ENCODE measurements at places on chromosomes 6 and 20.

- no peak for DNase-seq
Observed at GRCh38 chr6:128068119-128068479, 167.2 kb upstream of the THEMIS start.

DNA sequence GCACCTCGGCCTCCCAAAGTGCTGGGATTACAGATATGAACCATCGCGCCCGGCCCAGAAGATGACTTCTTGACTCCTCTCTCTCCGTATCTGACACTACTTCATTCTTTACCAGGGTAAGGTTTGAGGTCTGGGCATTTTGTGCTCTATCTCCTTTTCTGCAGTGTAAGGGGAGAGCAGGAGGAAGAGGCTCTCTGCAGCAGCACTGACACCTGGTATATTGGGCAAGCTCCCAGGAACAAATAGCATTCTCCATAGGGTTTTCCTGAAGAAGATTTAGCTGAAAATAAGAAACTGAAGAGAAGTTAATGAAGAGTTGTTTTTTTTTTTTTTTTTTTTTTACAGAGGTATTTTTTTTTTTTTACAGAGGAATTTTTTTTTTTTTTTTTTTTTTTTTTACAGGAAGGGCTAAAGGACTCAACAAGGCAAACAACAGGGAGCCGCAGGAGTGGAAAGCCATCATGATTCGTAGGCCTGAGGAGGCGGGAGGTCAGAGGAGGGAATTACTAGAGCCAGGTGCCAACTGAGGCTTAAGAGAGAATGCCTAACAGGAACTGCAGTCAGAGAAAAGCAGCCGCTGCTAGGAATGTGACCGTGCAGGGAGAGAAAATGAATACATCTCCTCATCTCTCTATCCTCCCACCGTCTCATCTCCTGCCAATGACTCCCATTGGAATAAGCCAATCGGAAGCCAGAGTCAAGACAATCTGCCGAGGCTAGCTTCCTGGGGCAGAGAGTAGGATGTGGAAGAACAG lies 34.7 kb upstream of the ADGRF4 start:
- DNase-seq = no peak

DNA sequence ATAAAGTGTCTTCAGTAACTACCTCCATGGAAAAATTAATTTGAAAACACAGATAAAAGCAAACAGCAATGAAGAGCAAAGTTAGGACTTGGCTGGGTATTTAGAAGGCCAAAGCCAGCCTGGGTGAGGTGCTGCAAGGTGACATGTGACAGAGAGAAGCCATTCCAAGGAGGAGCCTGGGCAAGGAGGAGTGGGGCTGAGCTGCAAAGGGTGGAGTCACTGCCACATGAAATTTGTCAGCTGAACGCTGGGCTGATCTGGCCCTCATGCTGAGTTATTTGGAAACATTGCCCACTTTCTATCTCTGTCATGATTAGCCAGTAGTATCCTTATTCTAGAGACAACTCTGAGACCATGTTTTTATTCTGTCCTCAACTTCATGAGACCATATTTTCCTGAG lies 76.3 kb downstream of the PERP start:
- DNase-seq = no peak

GRCh38 chr6:153140299-153140698 lies 9.2 kb upstream of the RGS17 start:
- no peak for DNase-seq

- peak; percentile 25 for DNase-seq
Observed at GRCh38 chr6:157316871-157317814, 6.2 kb downstream of the TMEM242 start.

GRCh38 chr6:40588070-40588384 lies 863 bp upstream of the LRFN2 start:
- DNase-seq = no peak

GRCh38 chr20:44209686-44210405 lies 725 bp downstream of the OSER1 start:
- DNase-seq = peak; percentile 46

- DNase-seq = peak; percentile 81
Observed at GRCh38 chr20:44701118-44701857, 13.9 kb upstream of the CCN5 start.

GRCh38 chr6:169341706-169342105 lies 88.1 kb upstream of the THBS2 start:
- DNase-seq = no peak

DNA sequence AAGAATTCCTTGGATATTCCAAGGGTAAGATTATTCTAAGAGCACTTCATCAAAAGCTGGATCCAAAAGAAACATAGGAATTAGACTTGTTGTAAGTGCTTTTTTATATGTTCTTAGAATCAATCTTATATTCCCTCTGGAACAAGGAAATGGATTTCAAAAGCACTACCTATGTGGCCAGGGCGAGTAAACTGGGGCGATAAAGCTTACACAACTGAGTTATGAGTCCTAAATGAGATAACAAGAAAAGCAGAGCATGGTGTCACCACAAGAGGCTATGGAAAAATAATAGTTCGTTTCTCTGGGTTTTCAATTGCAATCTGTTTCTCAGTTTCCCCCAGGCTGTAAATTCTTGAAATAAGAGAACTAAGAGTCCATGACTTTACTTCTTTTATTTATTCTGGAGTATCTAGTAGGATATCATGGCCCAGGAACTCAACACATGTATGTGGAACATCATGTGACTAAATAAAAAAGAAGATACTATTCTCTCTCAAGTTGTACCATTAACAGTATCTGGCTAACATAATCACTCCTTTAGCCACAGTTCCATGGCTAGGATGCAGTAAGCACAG lies 51.5 kb downstream of the NUDT3 start:
- DNase-seq = no peak

DNA sequence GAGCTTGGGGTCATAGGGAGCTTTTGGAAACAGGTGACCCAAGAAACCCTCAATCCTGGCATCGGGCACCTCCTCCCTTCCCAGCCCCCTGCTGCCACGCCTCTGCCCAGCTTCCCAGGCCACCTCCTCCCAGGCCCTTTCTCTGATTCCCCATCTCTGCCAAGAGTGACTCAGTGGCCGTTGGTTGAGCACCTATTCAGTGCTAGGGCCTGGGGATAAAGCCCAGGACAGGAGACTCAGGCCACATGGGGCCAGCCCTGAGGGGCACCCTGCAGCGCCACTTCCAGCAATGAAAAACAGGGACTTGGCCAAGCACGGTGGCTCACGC lies 110.1 kb downstream of the ASXL1 start:
- no peak for DNase-seq

DNA sequence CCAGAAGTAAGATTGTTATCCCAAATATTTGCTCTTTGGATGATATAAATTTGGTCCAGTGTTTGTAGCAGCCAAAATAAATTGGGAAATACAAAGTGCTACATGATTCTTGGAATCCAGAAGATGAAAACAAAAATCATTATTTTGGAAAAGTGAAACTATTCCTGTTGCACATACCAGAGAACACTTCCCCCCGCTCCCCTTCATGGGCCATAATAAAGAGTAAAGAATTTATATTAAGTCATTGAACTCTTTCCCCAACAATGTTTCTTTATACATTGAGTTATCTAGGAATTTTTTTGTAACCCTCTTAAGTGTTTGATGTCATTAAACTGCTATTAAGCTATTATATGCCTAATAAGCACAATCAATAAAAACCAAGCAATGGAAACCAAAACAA lies 490.4 kb upstream of the HS3ST5 start:
- no peak for DNase-seq

DNA sequence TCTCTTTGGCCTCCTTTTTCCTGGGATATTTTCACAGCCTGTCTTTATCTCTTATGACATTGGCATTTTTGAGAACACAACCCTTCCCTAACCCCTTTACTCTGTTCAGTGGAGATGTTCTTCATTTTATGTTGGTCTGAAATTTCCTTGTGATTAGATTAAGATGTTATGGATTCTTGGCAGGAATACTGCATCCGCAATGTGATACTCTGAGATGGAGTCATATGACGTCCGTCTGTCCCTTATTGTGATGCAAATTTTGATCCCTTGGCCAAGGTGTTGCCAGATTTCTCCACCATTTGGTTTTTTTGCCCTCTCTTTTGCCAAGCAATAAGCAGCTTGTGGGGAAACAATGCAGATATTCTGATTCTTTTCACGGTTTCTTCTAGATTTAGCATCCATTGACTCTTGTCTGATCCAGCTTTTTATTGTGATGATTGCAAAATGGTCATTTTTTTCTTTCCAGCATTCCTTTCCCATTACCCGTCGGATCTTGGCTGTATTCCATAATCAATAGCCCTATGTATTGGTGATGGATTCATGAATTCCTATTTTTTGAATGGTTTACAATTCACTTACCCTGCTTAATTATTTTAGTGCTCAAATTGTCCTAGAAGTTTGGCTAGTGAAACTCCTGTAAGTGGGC lies 85.1 kb downstream of the NCOA3 start:
- DNase-seq = no peak

- no peak for DNase-seq
Observed at GRCh38 chr6:106961136-106961535, 13.4 kb downstream of the CD24 start.

DNA sequence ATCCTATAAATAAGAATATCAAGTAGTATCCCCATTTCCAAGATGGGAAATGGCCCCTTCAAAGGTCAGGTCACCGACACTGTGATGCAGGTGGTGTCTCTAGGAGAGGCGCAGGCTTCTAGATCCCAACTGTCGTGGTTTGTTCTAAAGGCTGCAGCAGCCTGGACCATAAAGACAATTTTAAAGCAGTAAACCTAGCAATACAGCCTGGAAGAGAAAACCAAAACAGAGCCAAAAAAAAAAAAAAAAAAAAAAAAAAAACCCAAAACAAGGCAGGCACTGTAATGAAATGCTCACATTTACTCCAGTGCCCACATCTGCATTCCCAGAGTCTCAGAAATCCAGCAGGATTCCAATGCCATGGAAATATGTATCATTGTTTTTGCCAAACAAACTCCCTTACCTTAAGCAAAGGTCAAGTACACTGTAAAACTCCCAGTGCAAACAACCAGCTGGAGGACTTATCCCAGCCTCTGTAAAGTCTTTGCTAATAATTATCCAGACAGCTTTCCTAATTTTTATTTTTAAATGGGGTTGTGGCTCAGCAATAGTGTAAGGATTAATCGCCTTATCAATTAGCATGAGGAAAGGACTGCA lies 98.2 kb downstream of the PSMG4 start:
- no peak for DNase-seq

DNA sequence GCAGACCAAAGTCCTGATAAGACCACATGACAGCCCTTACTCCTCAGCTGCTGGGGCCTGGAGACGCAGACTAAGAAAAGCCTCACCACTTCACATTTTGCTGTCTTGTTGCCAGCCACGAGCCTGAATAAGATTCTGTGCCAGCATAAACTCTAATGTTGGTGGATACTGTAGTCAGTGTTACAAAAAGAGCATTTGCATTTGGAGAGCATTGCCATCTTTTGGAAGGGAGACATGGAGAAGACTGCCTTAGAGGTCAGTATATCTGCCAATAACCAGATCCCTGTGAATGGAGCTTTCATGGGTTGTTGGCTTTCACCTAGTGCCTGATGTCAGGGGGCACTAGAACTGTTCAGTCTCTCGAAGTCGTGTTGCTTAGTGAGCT lies 315.2 kb downstream of the ZFAND3 start:
- DNase-seq = no peak

All from SW480 (cell line).